ENCODE measurements at places on chromosomes 3 and 15. TPM values are rescaled to one million over a fixed set of nuclear protein-coding genes. Genes with fewer than 3 reads are reported as not detected.

DNA sequence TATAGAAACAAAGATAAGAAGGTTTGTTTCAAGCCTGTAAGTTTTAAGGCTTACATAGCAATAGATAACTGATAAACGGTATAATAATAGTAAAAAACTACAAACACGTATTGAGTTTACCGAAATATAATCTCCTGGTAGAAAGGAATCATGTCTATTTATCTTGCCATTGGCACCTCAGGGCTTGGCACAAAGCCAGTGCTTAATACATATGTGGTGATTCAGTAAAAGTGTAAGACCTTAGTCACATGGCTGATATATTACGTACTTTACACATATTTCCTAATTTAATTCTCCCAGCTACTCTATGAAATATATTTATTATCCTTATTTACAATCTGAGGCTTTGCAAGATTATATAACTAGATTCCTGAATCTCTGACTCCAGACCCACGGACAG, 32.0 kb upstream of the SLCO3A1 start:
- H3K4me3 ChIP-seq = no peak overlapping the region
- H3K27ac ChIP-seq = no peak overlapping the region
- no peaks in the 10 kb centered on the region for H3K4me1 ChIP-seq
- H3K27me3 ChIP-seq = no peaks in the 10 kb centered on the region

DNA sequence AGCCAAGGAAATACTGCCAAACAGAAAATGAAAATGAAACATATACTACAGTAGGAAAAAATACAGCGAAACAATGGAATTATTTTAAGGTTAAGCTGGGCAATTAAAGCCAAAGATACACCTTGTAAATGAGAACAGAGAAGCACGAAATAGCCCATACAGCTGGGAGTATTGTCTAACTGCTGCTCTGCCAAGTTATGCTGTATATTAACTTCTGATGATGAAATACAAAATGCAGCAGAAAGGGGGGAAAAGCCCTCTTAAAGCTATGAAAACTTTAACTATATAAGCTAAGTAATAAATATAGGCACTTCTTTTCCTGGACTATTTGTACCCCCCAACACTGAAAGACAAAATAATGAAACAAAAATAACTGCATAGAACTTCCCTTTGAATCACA, 449.0 kb downstream of the FOXP1 start:
- H3K27ac ChIP-seq = peak overlapping the region; percentile 85
- peaks cover under 1% of the 10 kb centered on the region for H3K4me1 ChIP-seq

DNA sequence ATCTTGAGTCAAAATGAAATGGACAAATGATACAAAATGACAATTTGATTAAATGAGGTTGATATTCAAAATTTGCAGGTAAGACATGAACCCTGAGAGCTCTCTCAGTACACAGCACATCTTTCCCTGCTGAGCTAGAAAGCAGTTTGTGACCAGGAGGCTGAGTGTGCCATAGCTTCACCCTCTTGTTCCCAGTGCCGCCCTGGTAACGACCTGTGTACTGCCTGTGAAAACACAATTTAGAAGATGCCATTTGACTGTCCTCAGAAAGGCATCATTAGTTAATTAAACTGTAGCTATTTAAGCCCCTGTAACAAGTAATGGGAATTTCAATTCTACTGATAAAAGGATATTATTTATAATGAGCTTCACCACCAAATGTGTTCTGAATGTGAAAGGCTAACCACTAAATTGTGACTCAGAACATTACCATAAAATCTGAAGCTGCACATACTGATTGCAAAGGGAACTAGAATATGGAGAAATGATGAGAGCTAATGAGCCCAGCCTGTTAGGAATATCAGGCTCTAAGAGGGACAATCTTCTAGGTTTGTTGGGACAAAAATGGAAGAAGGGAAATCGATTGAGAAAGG, 212.9 kb upstream of the ARPP21 start:
- no peak for DNase-seq
- H3K27ac ChIP-seq = no peak overlapping the region
- H3K27me3 ChIP-seq = no peaks in the 10 kb centered on the region
- H3K4me3 ChIP-seq = no peak overlapping the region
- H3K4me1 ChIP-seq = peaks cover 9% of the 10 kb centered on the region

GRCh38 chr3:78804251-78805037, 963.4 kb downstream of the ROBO1 start:
- no peak overlapping the region for H3K27ac ChIP-seq
- H3K27me3 ChIP-seq = no peaks in the 10 kb centered on the region
- no peak overlapping the region for H3K4me3 ChIP-seq
- no peaks in the 10 kb centered on the region for H3K4me1 ChIP-seq
- H3K36me3 ChIP-seq = no peaks in the 10 kb centered on the region

DNA sequence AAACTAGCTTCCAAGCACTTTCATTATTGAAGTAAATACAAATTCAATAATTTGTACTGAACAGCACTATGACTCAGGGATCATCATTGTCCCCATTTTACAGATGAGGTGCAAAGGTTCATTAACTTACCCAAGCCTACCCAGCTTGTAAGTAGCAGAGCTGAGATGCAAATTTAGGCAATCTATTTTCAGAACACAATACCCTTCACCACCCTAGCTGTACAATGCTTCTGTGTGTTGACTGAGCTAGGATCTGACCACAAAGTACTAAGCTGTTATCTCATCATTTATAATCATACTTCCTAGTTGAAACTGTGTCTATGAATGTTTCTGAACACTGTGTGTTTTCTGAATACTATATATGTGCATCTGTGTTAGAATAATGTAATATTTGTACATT, 3.2 kb upstream of the ILDR1 start:
- no peaks in the 10 kb centered on the region for H3K36me3 ChIP-seq
- no peak overlapping the region for H3K27ac ChIP-seq
- no peaks in the 10 kb centered on the region for H3K27me3 ChIP-seq
- no peaks in the 10 kb centered on the region for H3K4me1 ChIP-seq

DNA sequence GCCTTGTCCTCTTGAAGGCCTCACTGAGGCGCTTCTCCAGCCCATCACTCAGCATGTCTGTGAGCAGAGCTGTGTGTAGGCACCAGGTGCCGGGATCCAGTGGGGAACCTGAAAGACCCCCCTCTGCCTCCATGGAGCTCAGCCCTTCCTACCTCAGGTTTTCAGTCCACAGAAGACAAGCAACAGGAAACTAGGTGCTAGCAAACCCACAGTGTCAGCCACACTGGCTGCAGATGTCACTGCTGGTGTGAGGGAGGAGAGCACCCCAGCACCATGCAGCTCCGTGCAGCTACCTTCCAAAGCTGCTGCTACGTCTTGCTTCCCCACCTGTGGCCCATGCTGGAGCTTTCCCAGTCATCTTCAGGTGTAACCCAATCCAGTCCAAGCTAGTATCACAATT, 17.9 kb downstream of the PSTPIP1 start:
- DNase-seq = no peak
- H3K27ac ChIP-seq = no peak overlapping the region
- no peak overlapping the region for H3K4me3 ChIP-seq

GRCh38 chr3:5017925-5018531, 38.8 kb downstream of the BHLHE40 start:
- H3K4me3 ChIP-seq = no peak overlapping the region
- no peaks in the 10 kb centered on the region for H3K27me3 ChIP-seq
- peak overlapping the region; percentile 81 for H3K27ac ChIP-seq
- H3K36me3 ChIP-seq = no peaks in the 10 kb centered on the region

DNA sequence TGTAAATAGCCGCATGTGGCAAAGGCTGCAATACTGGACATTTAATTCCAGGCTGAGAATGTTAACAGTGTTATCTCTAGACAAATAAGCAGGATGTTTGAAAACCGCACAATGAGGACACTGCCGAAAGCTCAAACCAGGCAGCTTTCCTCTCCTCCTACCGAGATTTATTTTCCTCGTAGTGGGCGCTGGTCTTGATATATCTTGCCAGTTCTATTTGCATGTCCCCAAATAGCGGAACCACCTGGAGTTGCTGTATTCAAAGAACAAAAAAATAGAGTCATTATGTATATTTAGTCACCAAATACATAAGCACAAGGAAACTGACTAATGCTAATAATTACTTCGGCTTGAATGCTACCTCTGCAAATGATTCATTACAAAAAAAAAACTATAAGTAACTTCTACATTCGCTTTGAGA, 46.5 kb downstream of the CYFIP1 start:
- no peak overlapping the region for H3K4me3 ChIP-seq
- no peak overlapping the region for H3K27ac ChIP-seq
- H3K27me3 ChIP-seq = no peaks in the 10 kb centered on the region
- DNase-seq = no peak
- H3K36me3 ChIP-seq = peaks cover 59% of the 10 kb centered on the region

Gene SLC7A14
- total RNA-seq = not detected

Gene BFSP2
- total RNA-seq = not detected

Gene PTH1R
- total RNA-seq = 10.3 TPM

Gene ZFAND6
- 49.6 TPM for total RNA-seq

Gene BTD
- total RNA-seq = 11.8 TPM

Gene ACKR4
- total RNA-seq = 12.8 TPM
